Foreskin keratinocyte (primary cell): ENCODE measurements at places on chromosomes 12 and 14. TPM values are rescaled to one million over a fixed set of nuclear protein-coding genes. Genes with fewer than 3 reads are reported as not detected.

Gene OR4E2
- polyA plus RNA-seq = not detected in 2 replicates

Gene ITGA7
- 0.22 and 0.32 TPM in 2 replicates for polyA plus RNA-seq

GRCh38 chr12:2084553-2085296 lies 31.9 kb downstream of the CACNA1C start:
- no peak for DNase-seq

DNA sequence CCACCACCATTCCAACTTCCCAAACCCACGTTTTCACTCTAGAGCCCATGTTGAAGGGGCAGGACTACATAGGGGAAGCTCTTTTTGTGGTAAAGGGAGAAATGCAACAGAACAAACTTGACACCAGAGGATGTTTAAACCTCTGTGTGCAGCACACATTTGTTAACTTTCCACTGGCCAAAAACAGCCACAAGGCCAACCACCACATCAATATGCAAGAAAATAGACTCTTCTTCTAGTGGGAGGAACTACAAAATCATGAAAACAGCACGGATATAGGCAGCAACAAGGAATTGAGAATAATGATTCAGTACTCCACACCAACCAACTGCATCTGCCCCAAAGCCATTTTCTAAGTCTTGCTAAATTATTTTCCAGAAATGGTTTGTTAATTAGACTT lies 66.3 kb upstream of the CEP83 start:
- no peak for DNase-seq

DNA sequence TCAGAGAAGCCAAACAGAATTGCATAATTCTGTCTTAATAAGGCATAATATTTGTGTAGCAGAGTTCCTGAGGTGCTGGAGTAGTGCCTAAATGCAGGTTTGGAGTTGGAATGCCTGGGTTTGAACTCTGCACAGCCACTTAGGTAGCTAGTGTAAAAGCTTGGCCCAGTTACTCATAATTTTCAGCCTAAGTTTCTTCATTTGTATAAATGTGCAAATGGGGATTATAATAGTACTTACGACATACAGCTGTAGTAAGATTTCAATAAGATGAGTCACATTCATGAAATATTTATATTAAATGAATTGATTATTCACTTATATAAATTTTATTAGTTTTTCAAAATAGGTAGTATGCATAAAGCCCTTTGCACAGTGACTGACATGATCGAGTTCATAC lies 175.8 kb downstream of the DERA start:
- no peak for DNase-seq

GRCh38 chr12:24861766-24862540 lies 86.9 kb downstream of the BCAT1 start:
- DNase-seq = no peak

DNA sequence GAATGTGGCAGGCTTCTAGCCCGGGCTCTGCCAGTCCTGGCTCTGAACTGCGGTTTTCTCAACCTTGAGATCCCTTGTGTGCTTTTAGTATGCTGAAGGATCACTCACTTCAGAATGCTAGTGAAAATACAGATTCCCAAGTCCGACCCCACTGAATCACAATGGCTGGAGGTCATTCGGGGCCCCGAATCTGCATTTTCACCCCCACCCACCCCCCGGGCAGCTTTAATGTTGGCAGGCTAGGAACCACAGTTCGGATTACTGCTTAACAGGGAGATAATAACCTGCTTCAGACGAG lies 573 bp upstream of the SUSD6 start:
- no peak for DNase-seq

- DNase-seq = no peak
These were observed 19.5 kb downstream of the CCDC88C start for GRCh38 chr14:91397965-91398591.
